ENCODE measurements at places on chromosomes 7 and 10.

DNA sequence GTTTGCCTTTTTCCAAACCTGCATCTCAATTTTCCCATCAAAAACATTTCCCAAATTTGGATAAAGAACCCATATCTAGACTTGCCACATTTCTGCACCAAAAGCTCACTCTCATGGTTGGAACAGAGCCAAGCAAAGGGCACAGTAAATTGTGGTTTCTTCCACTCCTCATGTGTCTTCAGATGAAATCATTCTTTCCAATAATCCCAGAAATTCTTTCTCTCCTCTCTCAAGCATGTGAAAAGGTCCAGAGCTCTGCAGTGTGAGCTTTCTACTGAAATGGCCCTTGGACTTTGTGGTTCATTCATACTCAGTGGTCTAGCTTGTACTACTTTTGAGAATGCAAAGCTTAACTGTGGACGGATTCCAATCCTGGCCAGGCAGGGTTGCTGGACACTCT lies 19.8 kb downstream of the PRSS2 start:
- no peak for DNase-seq

- no peak for DNase-seq
These were observed 91.8 kb downstream of the PTPRN2 start for GRCh38 chr7:158495786-158496185.

GRCh38 chr10:130360826-130361311 lies 224.7 kb downstream of the GLRX3 start:
- DNase-seq, result no peak

DNA sequence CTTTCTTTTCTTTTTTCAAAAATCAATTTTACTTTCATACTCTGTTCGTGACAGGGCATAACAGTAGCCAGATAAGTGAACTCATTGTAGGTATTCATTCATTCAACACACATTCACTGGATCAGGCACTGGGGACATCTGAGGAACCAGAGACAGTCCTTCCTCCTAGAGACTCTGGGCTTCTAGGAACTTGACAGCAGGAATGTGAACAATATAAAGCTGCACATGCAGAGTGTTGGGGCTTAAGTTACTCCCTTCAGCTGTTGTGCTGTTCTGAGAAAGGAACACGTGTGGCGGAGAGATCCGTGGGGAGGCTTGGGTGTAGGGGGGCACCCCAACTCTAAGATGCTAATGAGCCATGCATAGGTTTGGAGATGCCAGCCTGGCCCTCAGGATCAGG lies 120.4 kb downstream of the PKD1L1 start:
- no peak for DNase-seq

GRCh38 chr10:49594594-49594993 lies 15.5 kb upstream of the SLC18A3 start:
- no peak for DNase-seq

DNA sequence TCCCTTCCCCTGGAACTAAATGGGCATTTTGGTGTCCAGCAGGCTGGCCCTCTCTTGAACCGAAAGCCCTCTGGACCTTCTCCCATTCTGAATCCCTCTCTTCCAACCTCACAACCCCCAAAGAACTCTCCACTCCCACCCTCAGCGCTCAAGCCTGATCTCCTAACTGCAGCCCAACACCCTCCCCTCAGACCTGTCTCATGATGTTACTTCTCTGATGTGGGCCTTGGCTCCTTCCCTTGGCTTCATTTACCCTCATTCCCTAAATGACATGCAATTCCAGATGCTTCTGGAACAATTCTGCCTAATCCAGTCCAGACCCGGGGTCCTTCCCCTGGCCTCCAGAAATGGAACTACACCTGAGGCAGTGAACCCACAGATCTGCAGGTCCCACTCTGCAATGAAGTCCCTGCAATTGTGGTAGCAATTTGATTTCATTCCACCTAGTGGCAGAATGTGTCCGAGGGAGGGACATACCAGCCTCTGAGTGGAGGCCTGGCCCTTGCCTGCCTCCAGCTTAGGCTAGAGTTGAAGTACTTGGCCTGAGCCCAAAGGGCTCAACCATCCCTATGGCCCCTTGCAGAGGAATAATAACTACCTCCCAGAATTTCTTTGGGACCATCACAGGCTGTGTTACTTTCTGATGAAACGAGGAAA lies 4.1 kb upstream of the CEP41 start:
- DNase-seq, result no peak
